CD4-positive, alpha-beta T cell treated with Interleukin-17A for 1 hour (primary cell): ENCODE measurements at places on chromosomes 13 and 19.

GRCh38 chr13:48679941-48680680 lies 26.4 kb downstream of the CYSLTR2 start:
- DNase-seq: no peak

GRCh38 chr13:48653472-48653939 lies at the start of gene CYSLTR2:
CYSLTR2 (plus strand) TSS chr13:48653929; CDS start chr13:48706818, 52,889 bp downstream.
- DNase-seq: peak; percentile 91

DNA sequence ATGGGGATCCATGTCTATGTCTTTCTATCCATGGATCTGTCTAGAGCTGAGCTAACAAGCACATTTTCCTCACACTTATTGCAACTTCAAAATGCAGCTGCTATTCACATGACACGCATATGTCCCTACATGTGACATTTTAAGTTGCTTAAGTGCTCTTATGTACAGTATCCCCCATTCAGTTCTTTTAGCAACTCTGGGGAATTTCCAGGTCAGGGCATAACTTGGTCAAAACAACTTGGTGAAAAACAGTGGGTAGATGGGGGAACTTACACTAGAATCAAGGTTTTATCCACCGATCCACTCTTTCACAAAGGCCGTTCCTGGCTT lies 73.0 kb downstream of the COL4A1 start:
- DNase-seq: no peak

DNA sequence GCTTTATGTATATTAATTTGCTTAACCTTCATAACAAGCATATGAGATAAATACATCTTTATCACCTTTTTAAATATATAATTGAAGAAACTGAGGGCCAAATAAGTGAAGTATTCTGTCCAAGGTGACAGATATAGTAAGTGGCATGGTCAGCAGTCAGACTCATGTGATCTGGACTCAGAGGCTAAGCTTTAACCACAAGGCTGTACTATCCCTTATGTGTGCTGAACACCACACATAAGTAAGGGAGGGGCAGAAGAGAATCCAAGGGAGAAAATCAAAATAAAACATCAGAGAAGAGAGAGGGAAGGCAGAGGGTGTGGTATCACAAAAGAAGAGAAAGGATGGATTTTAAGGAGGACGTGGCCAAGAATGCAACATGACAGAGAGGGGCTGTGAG lies 348.4 kb downstream of the EFNB2 start:
- no peak for DNase-seq

- DNase-seq: no peak
Measured at GRCh38 chr19:50496189-50497021, 14.6 kb downstream of the JOSD2 start.

DNA sequence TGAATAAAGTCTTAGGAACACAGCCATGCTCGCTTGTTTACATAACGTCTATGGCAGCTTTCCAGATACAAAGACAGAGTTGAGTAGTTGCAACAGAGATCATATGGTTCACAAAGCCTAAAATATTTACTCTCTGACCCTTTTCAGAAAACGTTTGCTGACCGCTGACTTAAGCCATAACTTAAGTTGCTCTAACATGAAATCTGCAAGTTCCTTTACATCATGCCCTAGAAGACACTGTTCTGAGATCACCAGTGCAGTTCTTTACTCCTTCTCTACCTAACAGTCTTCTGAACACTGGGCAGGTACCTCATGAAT lies 166.4 kb downstream of the DCLK1 start:
- DNase-seq: no peak

DNA sequence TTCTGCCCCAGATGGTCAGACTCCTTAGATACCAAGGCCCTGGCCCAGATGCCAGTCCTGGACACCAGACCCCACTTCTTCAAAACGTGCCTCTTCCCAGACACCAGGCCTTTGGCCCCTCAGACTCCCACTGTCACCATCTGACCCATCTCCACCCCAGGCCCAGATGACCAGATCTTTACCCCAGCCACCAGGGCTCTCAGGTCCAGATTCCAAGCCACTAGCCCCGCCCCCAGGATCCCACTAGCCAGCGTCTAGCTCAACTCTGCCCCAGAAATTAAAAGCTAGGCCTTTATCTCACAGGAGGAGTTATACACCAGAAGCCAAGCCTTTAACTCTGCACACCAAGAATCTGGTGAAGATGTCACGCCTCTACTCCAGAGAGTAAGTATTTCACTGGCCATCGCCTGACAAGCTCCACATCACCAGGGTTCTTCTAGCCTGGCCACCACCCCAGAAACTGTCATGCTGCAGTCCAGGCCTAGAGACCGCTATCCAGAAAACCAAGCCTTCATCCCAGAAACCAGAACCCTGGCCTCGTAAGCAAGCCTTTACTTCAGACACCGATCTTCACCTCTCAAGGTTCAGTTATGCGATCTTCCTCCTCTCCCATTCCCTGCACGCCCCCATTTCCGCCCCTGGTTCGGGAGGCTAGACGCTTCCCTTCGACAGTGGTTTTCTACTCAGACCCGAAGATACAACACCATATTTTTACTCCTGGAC lies 595 bp downstream of the XAB2 start:
- no peak for DNase-seq

DNA sequence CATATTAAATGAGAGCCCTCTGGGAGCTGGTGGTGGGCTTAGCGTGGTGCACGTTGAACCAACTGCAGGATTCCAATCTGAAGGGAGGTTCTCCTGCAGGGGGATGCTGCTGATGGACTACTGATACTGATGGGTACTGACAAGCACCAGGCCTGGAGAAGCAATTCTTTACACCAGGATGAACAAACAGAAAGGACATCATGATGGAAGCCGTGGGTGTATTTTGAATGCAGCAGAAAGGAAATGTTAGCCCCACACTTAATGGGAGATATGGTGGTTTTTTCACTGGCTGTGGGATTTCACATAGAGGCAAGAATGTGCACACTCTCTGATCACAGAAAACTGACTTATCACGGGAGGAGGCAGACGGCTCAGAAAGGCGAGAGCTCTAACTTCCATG lies 299.7 kb downstream of the TEX29 start:
- no peak for DNase-seq

- DNase-seq: no peak
Measured at GRCh38 chr19:30546332-30546731, 174.1 kb downstream of the ZNF536 start.

DNA sequence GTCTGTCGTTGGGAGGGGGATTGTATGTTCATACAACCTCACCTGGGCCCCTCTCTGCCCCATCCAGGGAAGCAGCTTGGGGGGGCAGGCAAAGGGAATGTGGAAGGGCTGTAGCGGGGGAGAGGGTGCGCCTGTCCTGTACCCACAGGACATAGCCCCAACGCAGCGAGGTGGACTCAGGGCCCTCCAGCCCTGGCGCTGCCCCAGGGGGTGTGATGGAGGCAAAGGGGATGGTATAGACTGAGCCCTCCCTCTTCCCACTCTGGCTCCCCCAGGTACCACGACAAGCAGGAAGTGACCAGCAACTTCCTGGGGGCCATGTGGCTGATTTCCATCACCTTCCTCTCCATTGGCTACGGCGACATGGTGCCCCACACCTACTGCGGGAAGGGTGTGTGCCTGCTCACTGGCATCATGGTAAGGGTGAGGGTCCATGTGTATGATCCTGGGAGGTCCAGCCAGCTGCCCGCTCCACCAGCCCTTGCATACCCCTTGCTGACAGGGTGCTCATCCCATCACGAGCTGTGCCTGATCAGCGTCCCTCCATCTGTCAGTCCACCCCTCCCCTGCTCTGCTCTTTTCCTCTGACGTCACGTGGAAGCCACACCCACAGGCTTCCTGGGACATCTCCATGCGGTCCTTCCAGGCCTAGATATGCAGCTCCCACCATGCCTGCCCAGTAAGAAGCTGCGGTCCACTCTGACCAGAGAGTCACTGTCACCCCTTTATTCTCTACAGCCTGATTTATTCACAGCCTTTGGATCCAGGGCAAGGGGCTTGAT lies 18.3 kb downstream of the KCNN1 start:
- DNase-seq: no peak

GRCh38 chr19:40149501-40149900 lies 41.7 kb upstream of the MAP3K10 start:
- no peak for DNase-seq

GRCh38 chr13:111539252-111539651 lies 218.8 kb downstream of the TEX29 start:
- no peak for DNase-seq

DNA sequence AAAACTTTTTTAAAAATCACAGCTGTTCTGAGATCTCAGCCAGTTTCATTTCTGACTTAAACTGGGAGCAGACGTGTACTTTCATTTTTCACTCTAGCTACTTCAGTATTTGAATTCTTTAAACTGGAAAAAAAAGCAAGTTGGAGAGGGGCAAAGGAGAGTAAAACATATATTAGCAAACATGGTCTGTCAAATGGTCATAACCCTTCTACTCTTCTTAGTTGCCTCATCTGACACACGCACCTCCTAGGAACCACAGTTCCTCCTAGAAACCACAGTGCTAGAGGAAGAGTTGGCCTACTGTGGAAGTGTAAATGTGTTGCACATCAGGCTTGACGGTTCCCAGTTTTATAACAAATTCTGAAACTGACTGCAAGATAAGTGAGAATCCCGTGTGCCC lies 47.2 kb downstream of the TM9SF2 start:
- no peak for DNase-seq

- DNase-seq: no peak
Measured at GRCh38 chr19:23882493-23882892, 32.2 kb upstream of the ZNF726 start.

GRCh38 chr13:51636349-51636890 lies 52.2 kb downstream of the WDFY2 start:
- DNase-seq: no peak

DNA sequence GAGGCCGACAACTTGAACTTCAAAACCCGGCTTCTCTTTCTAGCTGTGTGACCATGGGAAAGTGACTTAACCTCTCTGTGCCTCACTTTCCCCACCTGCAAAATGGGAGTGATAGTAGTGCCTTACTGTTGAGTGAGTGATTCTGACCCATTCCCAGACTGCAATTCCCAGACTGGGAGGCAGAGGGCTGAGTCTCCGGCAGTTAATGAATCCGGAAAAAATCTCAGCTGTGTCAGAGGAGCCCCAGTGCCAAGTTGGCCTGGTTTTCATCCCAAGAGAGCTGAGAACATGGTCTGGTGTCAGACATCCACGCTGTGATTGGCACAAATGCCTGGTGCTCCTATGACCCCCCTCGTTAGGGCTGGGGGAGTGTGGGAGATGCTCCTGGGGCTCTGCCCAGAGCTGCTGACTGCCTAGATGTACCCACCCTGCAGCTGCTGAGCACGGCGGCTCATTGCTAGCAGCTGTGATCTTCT lies 50.0 kb downstream of the PIN1 start:
- DNase-seq: no peak

- DNase-seq: no peak
Measured at GRCh38 chr19:9165261-9165660, 13.5 kb upstream of the OR7D2 start.

DNA sequence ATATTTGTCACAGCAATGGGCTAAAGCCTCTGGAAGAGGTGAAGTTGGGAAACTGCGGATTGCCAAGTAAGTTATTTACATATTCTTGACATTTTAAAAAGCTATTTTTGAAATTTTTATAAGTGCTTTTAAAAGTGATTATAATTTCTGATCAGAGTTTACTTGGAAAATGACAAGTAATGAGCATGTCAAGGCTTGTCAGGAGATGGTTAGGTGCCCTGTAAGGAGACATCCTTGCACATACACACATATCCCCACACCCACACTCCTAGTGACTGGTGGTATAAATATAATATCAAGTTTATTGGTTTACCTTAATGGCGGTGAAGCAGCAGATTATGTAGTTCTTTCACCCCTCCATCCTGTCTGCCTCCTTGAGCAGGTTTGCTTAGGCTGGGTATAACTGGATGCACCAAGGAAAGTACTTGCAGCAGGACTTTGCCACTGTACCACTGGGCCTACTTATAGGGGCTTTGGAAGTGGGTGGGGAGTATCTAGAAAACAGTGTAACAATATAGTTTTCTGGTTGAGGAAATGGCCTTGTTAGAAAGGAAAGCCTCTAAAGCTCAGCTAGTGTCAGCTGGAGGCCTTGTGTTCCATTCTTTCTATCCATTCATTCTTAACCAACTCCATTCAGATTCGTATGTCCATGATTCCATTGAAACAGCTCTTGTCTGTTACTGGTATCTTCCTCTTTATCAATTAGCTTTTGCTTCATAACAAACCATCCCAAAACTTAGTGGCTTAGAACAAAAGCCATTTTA lies 16.6 kb downstream of the GTF2F2 start:
- no peak for DNase-seq

DNA sequence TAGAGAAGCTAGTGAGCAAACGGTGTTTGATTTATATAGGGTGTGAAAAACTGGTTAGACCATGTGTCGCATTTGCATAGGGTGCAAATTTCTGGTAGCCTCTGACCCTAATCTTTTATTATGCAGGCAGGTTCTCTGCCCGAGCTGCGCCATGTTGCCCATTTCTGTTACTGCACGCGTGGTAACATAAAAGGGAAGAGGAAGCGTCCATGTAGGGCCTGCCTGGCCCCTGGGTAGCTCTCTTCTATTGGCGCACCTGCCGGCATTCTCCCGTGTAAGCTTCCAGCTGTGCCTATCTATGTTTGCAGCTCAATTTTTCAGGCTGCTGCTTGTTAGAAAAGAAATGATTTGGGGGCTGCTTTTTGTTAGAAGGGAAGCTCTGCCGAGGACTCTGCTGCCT lies 14.0 kb upstream of the CD70 start:
- no peak for DNase-seq

GRCh38 chr13:39941911-39942551 lies 286.6 kb downstream of the COG6 start:
- DNase-seq: no peak

DNA sequence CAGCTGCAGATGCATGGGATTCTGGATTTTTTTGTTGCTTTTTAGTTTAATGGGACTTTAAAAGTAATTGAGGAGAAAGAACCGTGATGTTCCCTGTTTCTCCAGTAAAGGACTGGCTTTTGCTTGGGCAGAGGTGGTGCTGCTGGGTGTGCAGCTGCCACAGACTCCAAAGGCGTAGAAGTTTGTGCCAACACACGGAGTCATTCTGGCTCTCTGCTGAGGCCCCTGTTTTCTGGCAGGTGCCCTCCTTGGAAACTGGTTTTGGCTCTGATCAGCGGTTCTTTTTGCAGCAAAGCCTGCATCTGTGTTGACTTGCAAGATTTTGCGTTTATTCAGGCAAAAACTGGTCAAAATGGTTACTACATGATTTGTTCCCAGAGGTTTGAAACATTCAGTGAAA lies 16.0 kb upstream of the QTRT1 start:
- no peak for DNase-seq
